Immature natural killer cell (primary cell): ENCODE measurements at places on chromosomes 11 and 22. TPM values are rescaled to one million over a fixed set of nuclear protein-coding genes. Genes with fewer than 3 reads are reported as not detected.

DNA sequence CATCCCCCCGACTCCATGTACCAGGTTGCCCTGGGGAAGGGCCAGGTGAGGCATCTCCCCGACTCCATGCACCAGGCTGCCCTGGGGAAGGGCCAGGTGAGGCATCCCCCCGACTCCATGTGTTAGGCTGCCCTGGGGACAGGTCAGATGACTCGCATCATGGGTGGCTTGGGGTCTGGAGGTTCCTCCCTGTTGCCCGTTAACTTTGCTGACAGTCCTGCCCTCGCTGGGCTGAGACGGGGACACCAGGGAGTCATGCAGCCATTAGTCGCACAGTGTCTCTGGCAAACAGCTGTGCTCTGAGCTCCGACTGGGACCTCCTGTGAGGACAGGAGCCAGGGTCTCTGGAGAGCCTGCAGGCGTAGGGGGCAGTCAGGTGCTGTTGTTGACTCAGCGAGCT lies 336.1 kb downstream of the TBC1D22A start:
- H3K27ac ChIP-seq: no peak overlapping the region
- H3K4me1 ChIP-seq: peaks cover 2% of the 10 kb centered on the region
- DNase-seq: no peak

- H3K27ac ChIP-seq: no peak overlapping the region
- no peak overlapping the region for H3K4me3 ChIP-seq
- H3K36me3 ChIP-seq: peaks cover 29% of the 10 kb centered on the region
- no peaks in the 10 kb centered on the region for H3K27me3 ChIP-seq
- peaks cover 11% of the 10 kb centered on the region for H3K4me1 ChIP-seq
These were observed 13.1 kb upstream of the SLC16A8 start for GRCh38 chr22:38097058-38097457.

RTN4R gene
- 3.9 TPM for polyA plus RNA-seq

GRCh38 chr11:86192519-86193257 lies 51.9 kb upstream of the EED start:
- DNase-seq: no peak
- peak overlapping the region; percentile 88 for H3K27ac ChIP-seq
- peaks cover 4% of the 10 kb centered on the region for H3K36me3 ChIP-seq
- peaks cover 18% of the 10 kb centered on the region for H3K4me1 ChIP-seq
- peaks cover 2% of the 10 kb centered on the region for H3K27me3 ChIP-seq

DNA sequence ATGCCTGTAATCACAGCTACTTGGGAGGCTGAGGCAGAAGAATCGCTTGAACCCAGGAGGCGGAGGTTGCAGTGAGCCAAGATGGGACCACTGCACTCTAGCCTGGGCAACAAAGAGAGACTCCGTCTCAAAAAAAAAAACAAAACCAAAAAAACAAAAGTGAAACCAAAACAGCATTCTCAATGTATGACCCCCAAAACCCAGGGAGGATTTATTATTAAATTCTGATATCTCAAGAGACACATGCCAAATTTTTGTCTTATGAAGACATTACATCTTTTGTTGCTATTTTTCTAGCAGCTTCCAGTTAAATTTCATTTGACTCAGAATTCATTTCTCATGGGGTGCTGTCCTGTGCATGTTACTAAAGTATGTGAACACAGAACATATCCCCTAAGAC lies 3.0 kb upstream of the YPEL4 start:
- no peak for DNase-seq
- peak overlapping the region; percentile 65 for H3K27ac ChIP-seq
- H3K27me3 ChIP-seq: peaks cover 14% of the 10 kb centered on the region

GRCh38 chr11:22703040-22703439 lies 36.6 kb downstream of the GAS2 start:
- H3K27ac ChIP-seq: no peak overlapping the region
- DNase-seq: no peak
- H3K36me3 ChIP-seq: no peaks in the 10 kb centered on the region
- no peaks in the 10 kb centered on the region for H3K4me1 ChIP-seq
- H3K27me3 ChIP-seq: peaks cover 2% of the 10 kb centered on the region

C1QTNF4 gene
- polyA plus RNA-seq: not detected

DNA sequence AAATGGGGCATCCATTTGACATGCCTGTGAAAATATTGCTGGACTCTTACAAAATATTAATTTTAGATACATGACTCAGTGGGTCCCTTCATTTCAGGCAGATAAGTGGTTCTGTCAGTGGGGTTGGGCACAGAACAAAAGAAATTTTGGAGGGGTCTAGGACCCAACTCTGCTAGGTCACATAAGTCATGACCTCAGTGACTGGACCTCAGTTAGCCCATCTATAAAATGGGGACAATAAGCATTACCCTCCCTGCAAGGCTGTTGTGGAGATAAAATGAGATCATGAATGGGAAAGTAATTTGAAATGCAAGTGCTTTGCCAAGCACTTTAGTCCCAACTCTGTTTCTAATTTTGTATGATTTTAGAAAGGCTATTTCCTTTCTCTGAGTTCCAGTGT lies 23.8 kb downstream of the ADORA2A start:
- DNase-seq: no peak
- H3K27ac ChIP-seq: no peak overlapping the region
- H3K4me1 ChIP-seq: no peaks in the 10 kb centered on the region
- H3K36me3 ChIP-seq: no peaks in the 10 kb centered on the region

- peak overlapping the region; percentile 93 for H3K27ac ChIP-seq
- H3K36me3 ChIP-seq: no peaks in the 10 kb centered on the region
- peak overlapping the region; percentile 77 for H3K4me3 ChIP-seq
- DNase-seq: no peak
These were observed 38.5 kb upstream of the ARFGAP3 start for GRCh38 chr22:42895541-42895981.

DNA sequence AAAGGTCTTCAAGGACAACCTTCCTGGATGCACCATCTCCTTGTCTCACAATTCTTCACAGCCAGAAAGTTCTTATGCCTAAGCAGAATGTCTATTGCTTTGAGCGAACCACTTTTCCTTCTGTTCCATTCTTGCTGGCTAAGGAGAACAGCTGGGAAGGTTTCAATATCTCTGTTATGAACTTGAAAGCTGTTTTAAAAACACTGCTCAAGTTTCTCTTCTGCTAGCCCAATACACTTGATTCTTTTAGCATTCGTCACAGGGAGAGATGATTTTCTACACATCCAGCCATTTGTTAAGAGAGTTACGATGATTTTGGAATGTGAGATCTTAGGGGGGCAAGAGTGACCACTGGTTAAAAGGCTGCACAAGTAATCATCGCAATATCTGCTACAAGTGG lies 249.3 kb downstream of the KIRREL3 start:
- no peak for DNase-seq
- H3K4me1 ChIP-seq: peaks cover 28% of the 10 kb centered on the region
- H3K36me3 ChIP-seq: no peaks in the 10 kb centered on the region
- H3K27me3 ChIP-seq: peaks cover 4% of the 10 kb centered on the region

DRICH1 gene
- polyA plus RNA-seq: not detected

GRCh38 chr22:42500161-42500835 lies 19.3 kb downstream of the RRP7A start:
- peak overlapping the region; percentile 67 for H3K4me3 ChIP-seq
- H3K27me3 ChIP-seq: peaks cover 4% of the 10 kb centered on the region
- H3K36me3 ChIP-seq: no peaks in the 10 kb centered on the region

GRCh38 chr11:73227571-73228211 lies 9.6 kb downstream of the P2RY2 start:
- no peaks in the 10 kb centered on the region for H3K4me1 ChIP-seq
- H3K27ac ChIP-seq: no peak overlapping the region
- DNase-seq: no peak
- H3K4me3 ChIP-seq: no peak overlapping the region
- peaks cover 1% of the 10 kb centered on the region for H3K27me3 ChIP-seq

LRFN4 gene
- 0.16 TPM for polyA plus RNA-seq

DNA sequence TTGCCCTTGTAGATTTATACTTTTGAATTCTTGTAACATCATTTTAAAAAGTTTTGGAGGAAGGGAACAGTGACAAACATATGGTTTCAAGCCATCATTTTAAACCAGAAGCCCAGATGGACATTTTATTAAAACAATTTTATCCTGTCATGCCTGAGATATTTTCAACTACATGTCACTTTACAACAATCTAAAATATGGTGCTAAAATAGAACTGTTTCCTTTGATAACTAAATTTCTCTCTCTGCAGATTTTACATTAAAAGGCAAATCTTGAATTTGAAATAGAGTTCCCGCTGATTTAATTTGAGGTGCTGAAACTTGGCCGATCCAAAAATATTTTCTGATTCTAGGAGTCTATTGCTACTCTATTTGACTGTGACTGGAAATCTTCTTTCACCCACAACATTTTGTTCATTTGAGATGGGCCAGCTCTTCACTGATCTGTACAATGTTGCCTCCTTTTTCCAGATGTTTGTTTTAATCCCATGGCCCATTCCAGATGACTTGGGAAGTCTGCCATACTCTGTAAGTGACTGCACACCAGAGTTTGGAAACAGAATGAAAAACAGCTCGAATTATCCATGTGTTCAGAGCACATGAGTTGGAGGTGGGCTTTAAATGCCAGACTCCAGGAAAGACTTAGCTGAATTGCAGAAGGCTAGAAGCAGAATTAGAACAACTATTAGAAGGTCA lies 402.5 kb downstream of the TMEM135 start:
- H3K27me3 ChIP-seq: peaks cover 5% of the 10 kb centered on the region
- no peak for DNase-seq
- H3K4me3 ChIP-seq: no peak overlapping the region

DNA sequence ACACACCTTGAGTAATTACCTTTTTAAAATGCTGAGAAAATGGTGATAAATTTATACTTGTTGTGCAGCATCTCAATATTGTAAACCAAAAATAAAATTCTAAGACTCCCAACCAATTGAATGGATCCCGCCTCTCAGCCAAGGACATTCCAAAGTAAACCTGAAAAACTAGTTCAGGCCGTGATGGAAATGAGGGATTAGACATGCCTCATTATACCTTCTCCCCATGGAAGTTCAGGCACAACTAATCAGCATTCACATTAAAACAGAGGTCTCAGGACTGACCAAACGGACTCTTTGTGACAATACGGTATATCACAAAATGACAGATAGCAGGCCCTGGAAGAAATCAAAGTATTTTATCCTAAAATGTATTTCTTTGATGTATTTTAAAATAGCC lies 907.4 kb upstream of the RAG2 start:
- peaks cover 34% of the 10 kb centered on the region for H3K4me1 ChIP-seq
- no peak overlapping the region for H3K4me3 ChIP-seq
- no peak for DNase-seq
- peaks cover 1% of the 10 kb centered on the region for H3K27me3 ChIP-seq

DNA sequence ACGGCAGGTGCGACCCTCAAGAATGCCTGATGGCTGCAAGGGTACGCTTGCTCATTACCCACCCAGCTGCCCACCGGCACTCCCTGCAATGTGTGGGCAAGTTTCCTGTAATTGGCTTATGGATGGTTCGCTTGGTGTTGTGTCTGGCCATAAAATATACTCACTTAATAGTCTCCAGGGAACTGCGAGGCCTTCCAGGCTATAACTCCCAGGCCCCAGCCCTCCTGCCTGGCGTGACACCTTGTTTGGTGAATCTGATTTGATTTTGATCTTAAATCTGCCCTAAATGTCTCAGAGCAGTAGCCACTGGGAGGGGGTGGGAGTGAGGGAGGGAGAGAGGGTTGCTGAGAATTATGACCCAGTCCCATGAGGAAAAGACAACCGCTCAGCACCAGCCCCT lies 572.2 kb downstream of the BUD13 start:
- H3K36me3 ChIP-seq: no peaks in the 10 kb centered on the region
- H3K27me3 ChIP-seq: peaks cover 5% of the 10 kb centered on the region
- no peaks in the 10 kb centered on the region for H3K4me1 ChIP-seq
- no peak overlapping the region for H3K4me3 ChIP-seq
- no peak for DNase-seq

- H3K36me3 ChIP-seq: no peaks in the 10 kb centered on the region
- H3K27me3 ChIP-seq: peaks cover 25% of the 10 kb centered on the region
- no peak overlapping the region for H3K4me3 ChIP-seq
- DNase-seq: no peak
- no peak overlapping the region for H3K27ac ChIP-seq
These were observed 24.3 kb upstream of the PKNOX2 start for GRCh38 chr11:125140233-125140632.

GRCh38 chr22:27231266-27231665 lies 570.3 kb downstream of the MN1 start:
- no peak overlapping the region for H3K4me3 ChIP-seq
- H3K36me3 ChIP-seq: no peaks in the 10 kb centered on the region
- DNase-seq: no peak
- no peaks in the 10 kb centered on the region for H3K4me1 ChIP-seq
- peaks cover 5% of the 10 kb centered on the region for H3K27me3 ChIP-seq

DNA sequence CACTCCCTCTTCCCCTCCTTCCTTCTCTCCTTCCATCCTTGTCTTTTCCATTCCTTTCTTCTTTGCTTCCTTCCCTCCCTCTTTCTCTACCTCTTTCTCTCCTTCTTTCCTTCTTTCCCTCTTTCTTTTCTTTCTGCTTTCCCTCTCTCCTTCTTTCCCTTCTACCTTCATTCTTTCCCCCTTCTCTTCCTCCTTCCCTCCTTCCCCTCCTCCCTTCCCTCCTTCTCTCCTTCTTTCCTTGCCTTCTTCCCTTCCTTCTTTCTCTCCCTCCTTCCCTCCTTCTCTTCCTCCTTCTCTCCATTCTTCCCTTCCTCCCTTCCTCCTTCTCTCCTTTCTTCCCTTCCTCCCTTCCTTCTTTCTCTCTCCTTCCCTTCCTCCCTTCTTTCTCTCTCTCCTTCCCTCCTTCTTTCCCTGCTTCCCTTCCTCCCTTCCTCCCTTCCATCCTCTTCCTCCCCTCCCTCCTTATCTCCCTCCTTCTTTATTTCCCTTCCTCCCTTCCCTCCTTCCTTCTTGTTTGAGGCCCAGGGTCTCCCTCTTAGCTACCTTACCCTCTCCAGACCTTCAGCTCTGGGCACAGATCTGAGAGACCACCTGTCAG lies 77.0 kb downstream of the BUD13 start:
- no peaks in the 10 kb centered on the region for H3K36me3 ChIP-seq
- H3K27me3 ChIP-seq: peaks cover 10% of the 10 kb centered on the region
- H3K27ac ChIP-seq: no peak overlapping the region

- no peak for DNase-seq
- H3K36me3 ChIP-seq: no peaks in the 10 kb centered on the region
These were observed 444 bp downstream of the CAVIN3 start for GRCh38 chr11:6319704-6320410.
